Frontal cortex (tissue), 4 donors: ENCODE measurements at places on chromosomes 5 and 9.
A peak's percentile ranks its signal among the peaks of the same experiment; 100 is the strongest.

DNA sequence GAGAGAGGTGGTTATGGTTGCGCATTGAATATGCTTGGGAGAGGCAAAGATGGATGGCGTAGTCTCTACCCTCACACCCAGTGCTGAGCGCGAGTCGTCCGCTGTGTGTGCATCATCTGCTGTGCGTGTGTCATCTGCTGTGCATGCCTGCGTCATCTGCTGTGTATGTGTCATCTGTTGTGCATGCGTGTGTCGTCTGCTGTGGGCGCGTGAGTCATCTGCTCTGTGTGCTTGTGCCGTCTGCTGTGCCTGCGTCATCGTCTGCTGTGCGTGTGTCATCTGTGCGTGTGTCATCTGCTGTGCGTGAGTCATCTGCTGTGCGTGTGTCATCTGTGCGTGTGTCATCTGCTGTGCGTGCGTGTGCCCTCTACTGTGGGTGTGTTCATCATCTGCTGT lies 68.0 kb upstream of the IRX4 start:
- DNase-seq, result no peak

DNA sequence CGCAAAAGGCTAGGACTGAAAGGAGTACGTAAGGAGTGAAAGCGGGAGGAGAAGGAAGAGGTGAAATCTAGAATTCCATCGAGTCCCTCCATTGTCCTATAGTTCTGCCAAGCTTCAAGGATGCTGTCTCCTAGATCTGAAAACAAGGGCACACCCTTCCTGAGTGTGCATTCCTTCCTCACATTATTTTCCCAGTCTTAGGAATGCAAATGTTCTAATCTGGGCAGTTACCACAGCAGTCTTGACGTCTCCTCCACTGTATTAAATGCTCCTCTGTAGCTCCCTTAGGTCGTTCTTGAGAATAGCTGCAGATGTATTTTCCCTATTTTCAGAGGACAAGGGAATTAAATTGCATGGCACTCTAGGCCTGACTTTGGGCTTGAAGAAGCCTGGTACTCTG lies 127.6 kb downstream of the SLIT3 start:
- no peak for DNase-seq

DNA sequence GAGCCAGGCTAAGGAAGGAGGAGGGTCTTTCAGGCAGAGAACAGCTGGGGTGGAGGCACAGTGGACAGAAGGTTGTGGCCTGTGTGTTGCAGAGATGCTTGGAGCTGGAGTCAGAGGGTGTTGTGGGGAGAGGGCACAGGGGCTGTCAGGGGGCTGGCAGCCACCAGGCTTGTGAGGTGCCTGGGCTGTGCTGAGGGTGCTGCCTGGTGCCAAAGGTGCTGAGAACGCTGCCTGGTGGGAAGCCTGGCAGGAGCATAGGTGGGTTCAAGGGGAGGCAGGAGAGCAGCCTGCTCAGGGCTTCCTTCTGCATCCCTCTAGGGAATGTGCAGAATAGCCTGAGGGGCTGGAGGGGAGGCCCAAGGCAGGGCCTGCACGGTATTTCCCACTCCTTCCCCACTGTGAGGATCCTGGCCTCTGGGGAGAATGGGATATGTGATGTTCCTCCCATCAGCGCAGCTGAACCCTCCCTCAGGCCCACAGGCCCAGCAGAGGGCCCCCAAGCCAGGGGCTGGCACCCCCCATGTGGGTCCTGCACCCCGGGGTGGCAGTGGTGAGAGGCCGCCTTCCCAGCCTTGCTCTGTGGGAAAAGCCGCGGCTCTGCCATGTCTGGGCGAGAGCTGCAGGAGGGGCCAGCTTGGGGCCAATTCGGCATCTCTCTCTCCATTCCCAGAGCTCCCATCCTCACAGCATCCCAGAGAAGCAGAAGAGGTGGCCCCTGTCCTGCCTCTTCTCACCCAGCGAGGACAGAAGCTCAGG lies 76.3 kb downstream of the CACNA1B start:
- DNase-seq, result no peak

DNA sequence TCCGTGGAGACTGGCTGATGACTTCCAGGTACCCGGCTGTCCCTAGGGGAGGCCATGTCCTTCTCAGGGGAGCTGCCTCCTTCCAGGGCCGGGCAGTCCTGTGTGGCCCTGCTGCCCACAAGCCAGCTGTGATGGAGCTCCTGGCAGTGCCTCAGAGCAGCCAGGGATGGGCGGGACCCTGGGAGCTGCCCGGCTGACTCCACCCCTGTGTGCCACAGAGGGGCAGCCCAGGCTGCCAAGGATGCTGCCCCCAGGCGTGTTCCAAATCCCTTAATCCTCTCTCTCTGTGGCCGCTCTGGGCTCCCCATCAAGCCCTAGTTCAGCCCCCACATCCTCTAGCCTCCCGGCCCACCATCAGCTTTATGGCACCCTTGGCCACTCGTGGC lies 7.0 kb upstream of the SCGB3A1 start:
- no peak for DNase-seq

- DNase-seq, result no peak
Observed at GRCh38 chr9:136860529-136860928, 5.6 kb downstream of the EDF1 start.

DNA sequence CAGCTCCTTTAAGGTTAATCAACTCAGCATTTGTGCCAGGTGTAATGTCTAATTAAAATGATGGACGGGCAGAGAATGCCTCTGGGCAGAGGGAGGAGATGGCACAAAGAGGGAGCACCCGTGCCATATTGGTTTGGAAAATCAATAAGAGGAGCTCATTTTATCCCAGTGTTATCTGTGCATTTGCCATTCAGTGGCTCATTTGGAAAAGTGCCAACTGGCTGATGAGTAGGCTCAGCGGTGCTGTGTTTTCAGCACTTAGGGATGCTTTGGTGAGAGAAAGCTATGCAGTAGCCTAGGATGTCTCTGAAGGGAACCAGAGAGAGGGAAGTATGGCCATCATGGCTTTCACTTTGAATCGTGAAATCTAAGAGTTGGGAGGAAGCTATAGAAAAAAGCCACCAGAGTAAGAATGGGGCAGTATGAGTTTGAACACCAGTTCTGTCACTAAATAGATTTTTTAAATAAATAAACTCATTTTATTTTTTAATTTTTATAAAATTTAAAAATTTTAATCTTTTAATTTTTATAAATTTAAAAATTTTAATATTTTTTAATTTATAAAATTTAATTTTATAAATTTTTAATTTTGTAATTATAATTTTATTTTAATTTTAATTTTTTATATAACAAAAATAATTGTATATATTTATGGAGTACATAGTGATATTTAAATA lies 472.8 kb downstream of the BRINP1 start:
- DNase-seq, result peak; percentile 11

DNA sequence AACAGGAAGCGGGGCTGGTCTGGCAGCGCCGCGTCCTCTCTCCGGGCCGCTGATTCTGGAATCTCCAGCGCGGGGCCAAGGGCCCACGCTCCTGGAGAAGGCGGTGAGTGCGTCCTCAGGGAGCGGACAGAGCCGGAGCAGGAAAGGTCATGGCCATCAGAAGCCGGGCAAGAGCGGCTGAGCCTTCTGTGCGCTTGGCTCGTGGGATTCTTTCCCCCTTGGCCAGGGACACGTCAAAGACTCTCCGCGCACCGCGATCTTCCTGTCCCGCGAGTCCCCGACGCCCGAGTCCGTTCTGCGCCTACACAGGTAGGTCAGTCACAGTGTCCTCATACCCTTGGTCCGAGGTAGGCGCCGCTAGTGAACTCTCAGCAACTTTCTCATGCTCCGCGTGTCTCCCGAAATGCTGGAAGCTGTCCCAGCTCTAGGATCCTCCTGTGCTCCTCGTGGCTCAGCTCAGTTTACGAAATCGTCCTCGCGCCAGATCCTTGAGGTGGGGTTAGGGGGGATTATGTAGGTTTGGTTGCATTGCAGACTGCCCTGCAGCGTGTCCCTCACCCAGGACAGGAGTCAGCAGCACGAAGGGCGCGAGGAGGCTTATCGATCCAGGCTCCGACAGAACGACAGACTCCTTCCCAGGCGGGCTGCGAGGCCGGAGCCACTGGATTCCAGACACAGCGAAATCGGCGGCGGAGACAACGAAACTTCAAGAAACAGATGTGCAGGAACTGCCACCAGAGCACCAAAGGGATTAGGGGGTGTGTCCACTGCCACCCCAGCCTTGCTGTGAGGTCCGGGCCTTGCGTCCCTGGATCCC lies 8.7 kb downstream of the LHX6 start:
- DNase-seq, result no peak

- DNase-seq, result no peak
Observed at GRCh38 chr5:1943481-1943880, 60.8 kb upstream of the IRX4 start.

- no peak for DNase-seq
Observed at GRCh38 chr9:136602193-136602885, 56.5 kb upstream of the NOTCH1 start.

DNA sequence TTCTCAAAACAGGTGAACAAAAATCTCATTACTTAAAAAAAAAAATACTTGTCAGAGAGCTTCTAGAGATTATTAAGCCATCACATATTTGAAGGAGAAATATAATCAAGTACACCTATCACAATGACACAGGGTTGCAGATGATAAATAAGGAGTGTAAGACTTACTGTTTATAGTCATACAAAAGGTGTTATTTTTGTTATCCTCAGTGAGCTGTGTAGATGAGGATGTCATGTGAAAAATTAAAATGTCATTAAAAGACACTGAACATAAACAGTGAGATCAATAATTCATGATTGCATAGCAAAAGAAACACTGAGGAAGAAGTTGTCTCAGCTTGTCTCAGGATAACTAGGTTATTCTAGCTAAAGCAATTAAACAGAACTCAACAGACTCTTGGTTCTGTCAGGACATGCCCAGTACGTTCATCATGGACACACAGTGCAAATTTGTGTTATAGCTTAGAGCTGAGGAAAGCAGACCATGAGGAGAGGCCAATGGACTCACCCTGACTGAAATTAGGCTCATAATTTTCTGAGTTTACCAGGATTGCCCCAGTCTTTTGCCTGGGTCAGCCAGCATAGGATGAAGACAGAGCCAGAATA lies 1162.6 kb upstream of the C9orf72 start:
- DNase-seq, result no peak

DNA sequence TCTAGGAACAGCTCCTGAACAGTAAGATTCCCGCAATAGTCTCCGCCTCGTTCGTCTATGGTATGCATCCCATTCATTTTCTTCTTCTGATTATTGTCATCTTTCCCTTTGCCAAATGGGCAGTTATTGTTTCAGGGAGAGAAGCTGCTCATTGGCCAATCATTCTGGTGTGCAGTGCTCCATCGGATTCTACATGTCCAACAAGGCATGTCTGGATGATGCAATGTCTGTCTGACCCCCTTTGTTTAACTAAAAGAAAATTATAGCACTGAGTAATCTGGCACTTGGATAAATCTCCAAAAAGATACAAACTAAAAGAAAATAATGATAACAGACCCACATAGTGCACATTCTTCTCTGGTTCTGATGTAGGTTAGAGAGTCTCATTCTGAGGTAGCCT lies 515.6 kb upstream of the DMAC1 start:
- no peak for DNase-seq

GRCh38 chr5:45772402-45772801 lies 76.2 kb upstream of the HCN1 start:
- no peak for DNase-seq

- no peak for DNase-seq
Observed at GRCh38 chr9:76433406-76433805, 25.6 kb upstream of the GCNT1 start.

DNA sequence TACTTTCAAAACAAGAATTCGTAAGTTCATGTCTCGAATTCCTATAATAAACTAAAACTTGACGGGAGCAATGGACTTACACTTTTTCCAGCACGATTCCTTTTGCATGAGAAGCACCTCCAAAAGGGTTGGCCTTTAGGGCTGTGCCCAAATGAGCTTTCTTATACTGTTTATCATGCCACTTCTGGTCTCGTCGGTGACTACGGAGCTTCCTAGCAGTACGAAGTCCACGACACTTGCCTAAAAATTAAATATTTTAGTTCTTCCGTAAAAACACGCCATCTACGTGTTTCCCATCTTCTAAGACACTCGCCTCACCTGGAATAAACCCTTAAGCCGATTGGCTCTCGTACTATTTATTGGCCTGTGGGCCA lies 554 bp downstream of the RPS23 start:
- no peak for DNase-seq

DNA sequence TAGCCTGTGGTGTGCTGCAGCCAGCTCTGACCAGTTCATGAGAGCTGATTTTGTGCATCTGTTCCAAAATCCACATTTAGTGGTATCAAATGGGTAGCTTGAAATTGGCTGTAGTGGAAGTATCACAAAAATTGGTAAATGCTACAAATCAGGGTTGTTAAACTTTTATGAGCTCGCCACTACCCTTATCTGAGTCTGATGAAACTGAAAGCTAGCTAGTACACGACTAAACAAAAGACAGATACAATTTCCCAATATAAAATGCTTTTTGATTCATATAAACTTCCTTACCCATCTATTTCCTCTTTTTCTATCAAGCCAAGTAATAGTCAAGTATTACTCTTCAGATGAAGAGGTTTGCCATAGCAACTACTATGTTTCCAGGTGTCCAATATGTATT lies 392.0 kb downstream of the TMEM161B start:
- no peak for DNase-seq

DNA sequence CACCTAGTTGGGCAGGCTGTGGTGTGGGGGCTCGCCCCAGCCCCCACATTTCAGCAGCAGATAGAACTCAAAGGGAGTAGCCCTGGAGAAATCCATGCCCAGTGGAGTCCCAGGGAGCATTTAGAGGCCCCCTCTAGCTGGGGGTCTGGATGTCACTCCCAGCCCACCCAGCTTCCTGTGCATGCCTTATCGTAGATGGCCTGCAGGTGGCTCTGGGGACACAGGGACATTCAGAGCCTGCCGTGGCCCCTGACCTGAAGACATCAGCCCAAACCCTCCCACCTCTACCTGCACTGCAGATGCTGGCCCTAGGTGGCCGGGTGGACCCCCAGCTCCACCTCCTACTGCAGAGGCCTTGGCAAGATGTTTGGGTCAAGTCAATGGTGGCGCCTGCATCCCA lies 49.0 kb upstream of the LMX1B start:
- DNase-seq, result no peak

- DNase-seq, result no peak
Observed at GRCh38 chr5:10447041-10447440, 5.4 kb downstream of the ROPN1L start.

DNA sequence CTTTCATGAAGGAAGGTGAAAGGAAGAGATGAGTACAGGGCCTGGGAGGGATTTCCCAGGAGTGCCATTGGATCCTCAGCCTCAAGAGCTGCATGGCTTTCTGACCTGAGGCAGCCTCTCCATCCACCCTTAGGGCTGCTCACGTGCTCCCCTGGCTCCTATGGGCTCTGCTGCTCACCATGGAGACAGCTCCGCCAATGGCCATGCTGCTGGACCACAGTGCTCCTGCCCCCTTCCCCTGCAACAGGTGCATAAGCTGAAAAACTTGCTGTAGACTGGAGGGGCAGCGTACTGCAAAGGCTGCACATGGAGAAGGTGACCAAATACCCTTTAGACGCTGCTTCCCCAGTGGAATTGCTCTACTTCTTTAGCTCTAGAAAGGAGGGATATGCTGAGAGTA lies 112.7 kb upstream of the PANK3 start:
- no peak for DNase-seq

- DNase-seq, result no peak
Observed at GRCh38 chr5:83559118-83559785, 87.7 kb downstream of the VCAN start.

DNA sequence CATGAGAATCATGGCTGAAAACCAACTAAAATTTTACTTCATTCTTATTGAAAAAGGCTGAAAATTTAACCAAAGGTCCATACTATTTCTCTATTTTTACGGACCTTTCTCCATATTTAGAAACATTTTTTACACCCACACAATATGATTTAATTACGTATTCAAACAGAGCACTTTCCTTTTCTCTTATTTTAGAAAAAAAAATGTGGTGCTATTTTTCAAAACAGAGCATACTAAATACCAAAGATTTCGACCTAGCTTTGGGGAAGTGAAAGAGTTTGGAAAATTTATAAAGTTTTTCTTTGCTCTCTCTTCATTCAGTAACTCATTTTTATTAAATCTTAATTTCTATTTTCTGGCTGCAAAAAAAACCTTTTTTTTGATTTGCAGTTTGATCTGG lies 38.1 kb downstream of the RNF145 start:
- no peak for DNase-seq
